ENCODE measurements at places on chromosomes 4 and X.

- DNase-seq, result no peak
Observed at GRCh38 chr4:28654618-28655017, 1794.0 kb downstream of the STIM2 start.

- no peak for DNase-seq
Observed at GRCh38 chr4:184811526-184812198, 14.1 kb downstream of the ACSL1 start.

GRCh38 chr4:38359113-38359512 lies 304.9 kb upstream of the KLF3 start:
- DNase-seq, result no peak

DNA sequence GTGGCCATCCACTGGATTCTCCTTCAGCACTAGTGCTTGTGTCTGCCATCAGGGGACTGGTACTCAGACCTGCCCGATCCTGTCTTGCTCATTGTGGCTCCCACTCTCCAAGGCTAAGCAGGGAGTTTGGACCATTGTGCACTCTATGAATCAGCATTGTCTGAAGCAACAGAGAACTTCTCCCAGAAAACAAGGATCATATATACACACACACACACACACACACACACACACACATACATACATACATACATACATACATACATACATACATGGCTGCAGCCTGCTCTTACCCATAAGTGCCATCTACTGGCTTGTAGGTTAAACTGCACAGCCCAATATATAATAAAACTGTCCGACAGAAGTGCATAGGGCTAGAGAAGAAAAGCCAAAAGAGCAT lies 345.3 kb upstream of the LCORL start:
- DNase-seq, result peak; percentile 1

DNA sequence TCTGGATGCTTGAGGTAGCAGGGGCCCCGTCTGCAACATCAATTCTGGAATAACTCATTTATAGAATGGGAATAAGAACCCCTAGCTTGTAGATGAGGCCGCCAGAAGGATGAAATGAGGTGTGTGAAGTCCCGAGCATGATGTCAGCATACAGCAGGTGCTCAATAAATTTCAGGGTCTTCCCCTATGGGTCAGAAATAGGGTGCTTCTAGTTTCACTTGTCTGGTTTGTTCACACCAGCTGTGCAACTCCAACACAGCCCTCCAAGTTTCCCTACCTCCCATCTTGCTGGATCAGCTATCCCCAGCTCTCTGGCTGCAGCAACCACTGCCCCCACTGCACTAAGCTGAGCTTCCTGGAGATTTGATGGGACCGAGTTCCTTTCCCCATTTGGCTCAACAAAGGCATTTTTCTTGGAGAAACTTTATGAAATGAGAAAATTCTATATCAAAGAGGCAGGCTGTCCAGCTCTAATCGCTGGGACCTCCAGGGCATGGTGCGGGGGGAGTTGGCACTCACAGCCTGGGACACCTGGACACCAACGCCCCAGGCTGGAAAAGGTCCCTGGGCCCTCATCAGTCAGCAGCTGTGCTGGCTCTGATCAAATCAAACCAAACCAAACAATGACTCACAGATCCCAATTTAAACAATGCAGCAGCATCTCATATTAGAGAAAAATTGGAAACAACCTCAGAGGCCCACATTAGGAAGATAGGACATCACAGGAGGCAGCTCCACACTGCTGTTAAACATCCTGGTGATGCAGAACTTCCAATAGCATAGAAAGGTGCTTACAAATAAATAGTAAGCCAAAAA lies 13.3 kb downstream of the SLC2A9 start:
- DNase-seq, result no peak

GRCh38 chr4:2722033-2722432 lies 34.1 kb downstream of the TNIP2 start:
- no peak for DNase-seq

GRCh38 chr4:170497689-170498088 lies 407.9 kb upstream of the AADAT start:
- DNase-seq, result no peak

DNA sequence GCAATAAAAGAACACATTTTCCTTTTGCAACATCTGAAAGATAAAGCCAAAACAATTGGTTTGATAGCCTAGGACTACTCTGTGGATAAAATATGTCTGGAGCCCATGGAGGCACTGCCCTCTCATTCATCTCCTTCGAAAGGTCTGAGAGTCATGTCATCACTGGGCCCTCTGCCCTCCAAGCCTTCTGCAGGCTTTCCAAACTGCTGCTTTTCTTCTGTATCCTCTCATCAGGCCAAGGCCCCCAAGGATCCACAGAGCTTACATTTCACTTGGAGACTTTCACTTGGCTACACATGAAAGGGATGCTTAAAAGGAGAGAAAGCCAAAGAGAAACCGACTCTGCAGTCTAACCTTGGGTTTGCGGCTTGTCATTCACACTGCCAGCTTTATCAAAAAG lies 109.9 kb downstream of the SH3RF1 start:
- DNase-seq, result no peak

DNA sequence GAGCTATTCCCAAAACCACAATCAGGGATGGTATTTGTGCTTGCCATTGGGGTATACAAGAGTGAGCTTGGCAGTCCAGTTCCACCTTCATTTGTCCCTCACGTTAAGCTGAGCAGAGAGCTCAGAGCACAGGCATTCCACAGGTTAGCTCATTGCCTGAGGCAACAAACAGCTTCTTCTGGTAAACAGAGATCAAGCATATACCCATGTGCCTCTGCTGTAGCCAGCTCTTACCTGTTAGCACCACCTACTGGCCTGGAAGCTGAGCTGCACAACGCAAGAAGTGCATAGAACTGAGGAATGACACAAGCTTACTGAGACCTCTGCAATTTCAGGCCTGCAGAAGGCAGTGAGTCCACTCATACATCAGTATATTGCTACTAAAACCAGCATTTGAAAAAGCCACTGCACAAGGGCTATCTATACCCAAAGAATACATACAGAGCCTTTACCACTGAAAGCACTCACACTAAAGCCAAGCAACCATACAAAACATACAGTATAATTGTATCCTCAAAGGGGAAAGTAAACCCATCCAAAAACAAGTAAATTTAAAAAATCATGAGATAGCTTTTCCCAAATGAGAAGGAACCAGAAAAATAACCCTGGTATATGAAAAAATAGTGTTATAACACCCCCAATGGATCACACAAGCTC lies 258.3 kb upstream of the GABRA2 start:
- DNase-seq, result peak; percentile 1

DNA sequence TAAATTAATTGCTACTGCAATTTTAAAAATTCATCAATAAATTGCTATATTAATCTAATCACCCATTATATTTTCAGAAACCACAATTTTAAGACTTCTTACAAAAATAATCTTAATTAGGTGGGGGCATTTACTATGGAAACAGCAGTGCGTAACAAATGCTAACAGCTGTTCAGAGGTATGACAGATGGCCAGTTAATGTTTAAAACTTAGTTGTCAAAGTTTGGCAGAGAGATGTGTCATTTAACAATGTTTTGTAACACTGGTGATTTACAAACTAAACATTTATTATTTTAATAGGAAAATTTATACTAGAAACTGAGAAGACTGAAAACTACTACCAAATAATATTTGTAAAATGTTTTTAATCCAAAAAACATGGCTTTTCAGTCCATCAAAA lies 85.2 kb upstream of the GPR34 start:
- no peak for DNase-seq

- DNase-seq, result no peak
Observed at GRCh38 chr4:125794989-125795388, 480.2 kb downstream of the FAT4 start.

DNA sequence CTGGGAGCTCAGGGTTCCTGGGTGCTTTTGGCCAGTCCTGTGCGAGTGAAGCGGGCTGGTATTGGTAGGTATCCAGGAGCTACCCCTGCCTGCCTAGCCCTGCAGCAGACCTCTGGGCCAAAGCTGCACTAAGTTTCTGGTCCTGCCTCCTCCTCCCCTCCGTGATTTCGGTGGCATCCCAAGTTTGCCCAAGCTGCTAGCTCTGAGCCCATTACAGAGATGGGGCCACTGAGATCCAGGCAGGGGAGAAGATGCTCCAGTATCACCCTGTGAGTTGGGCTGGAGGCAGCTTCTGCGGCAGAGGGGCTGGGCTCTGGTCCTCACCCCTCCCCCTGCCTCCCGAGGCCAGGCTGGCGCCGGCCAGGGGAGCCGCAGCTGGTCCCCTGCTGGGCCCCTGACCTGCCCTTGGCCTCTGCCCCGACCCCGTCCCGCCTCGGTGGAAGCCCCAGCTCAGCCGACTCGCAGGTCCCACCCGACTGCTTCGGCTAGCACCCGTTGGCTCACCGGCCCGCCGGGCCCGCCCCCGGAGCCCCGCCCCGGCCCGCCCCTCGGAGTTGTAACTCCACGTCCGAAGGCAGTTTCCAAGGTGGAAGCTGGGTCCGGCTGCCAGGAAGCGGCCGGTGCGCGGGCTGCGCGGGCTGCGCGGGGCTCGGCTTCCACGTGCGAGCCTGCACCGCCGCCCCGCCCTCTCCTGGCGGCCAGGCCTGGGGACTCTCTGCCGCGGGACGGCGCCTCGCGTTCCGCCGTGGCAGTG lies at the start of gene DUSP9:
DUSP9 (plus strand) TSS at position 584 of the 754 bp plus-strand sequence. CDS start 751 bp downstream, outside the sequence.
- DNase-seq, result no peak

All from GM19239 (cell line).